ENCODE measurements at places on chromosomes 16 and 17.

GRCh38 chr17:72971226-72971880 lies 121.1 kb downstream of the SLC39A11 start:
- DNase-seq = no peak

DNA sequence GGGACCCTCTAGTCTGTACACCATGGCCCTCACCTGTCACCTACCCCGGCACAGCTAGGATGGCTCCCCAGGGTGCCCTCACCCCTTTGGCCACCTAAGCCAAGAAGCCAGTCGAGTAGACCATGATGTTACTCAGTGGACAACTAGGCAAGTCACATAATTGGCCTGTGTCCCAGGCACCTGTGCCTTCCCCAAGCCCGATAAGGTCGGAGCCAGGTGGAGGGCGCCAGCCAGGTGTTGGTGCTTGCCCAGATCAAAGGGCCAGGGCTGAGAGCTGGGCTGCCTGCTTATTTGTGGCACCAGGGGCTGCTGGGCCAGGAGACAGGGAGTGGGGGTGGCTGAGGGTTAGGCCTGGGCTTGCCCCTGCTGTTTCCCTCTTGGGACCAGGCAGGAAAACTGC lies 16.8 kb downstream of the SPNS2 start:
- no peak for DNase-seq

DNA sequence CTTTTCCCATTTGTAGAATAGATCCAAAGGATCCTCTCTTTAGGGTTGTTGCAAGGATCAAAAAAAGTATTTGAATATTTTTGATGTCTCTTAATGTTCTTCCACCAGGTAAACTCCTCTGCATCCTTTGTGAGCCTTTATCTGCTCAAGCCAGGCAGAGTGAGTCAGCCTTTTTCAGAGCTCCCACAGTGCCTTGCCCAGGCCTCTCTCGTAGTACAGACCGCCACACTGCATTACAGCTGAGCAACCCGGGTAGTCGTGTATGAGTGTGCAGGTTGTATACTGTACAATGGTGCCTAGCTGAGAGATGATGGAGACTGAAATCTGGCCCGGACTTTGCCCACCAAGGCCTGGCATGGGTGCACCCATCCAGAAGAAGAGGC lies 20.9 kb downstream of the RHBDL3 start:
- no peak for DNase-seq

GRCh38 chr16:78129349-78129748 lies 29.9 kb downstream of the WWOX start:
- DNase-seq = no peak

DNA sequence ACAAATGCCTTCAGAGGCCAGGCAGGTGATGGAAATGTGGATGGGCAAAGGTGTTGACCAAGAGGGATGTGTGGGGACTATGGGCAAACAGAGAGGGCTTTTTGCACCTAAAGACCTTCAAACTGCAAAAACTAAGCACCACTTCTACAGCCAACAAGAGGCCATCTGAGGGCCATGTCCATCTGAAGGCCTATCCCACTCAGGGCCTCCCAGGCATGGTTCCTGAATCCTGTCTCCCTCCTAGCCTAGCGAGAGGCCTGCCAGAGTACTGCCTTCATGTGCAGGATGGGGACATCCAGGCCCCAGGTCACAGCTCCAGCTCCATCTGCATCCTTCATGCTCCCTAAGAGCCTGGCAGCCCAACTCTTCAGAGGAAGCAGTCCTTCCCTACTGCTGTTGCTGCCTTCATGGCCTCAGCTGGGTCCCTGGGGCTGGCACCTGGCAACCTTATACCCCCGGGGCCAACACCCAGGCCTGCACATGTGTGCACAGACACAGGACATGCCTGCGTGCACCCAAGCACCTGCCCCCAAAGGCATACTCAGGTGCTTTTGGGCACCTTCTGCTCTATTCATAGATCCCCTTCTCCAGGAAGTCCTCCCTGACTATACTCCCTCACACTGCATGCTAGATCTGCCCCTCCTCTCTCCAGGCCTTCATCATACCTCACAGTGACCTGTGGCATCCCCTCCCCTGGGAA lies 95.2 kb downstream of the C16orf78 start:
- no peak for DNase-seq

Data from astrocyte (in vitro differentiated cells and primary cell).